ENCODE measurements at places on chromosomes 12 and 14.

- DNase-seq, result no peak
These were observed 19.6 kb downstream of the NINJ2 start for GRCh38 chr12:643475-644302.

DNA sequence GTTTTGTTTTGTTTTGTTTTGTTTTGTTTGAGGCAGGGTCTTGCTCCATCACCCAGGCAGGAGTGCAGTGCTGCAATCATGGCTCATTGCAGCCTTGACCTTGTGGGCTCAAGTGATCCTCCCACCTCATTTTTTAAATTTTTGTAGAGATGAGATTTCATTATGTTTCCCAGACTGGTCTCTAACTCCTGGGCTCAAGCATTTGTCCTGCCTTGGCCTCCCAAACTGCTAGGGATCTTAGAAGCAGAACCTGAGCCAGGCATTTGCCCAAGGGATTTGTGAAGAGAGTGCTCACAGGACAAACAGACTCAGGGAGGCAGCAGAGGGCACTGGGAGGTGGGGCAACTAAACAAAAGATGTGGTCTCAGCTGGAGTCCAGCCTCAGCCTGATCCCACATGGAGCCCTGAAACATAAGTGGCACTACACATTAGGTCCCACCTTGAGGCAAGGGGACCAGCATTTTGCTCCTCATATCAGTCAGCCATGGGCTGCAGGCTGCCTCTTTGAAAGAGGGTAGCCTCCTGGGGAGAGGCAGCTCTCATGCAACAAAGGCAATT, 86.2 kb upstream of the CMKLR1 start:
- DNase-seq, result no peak

GRCh38 chr12:86376052-86376451, 119.9 kb upstream of the MGAT4C start:
- DNase-seq, result no peak

- DNase-seq, result peak; percentile 45
These were observed 12.3 kb upstream of the PARP11 start for GRCh38 chr12:3885277-3886094.

DNA sequence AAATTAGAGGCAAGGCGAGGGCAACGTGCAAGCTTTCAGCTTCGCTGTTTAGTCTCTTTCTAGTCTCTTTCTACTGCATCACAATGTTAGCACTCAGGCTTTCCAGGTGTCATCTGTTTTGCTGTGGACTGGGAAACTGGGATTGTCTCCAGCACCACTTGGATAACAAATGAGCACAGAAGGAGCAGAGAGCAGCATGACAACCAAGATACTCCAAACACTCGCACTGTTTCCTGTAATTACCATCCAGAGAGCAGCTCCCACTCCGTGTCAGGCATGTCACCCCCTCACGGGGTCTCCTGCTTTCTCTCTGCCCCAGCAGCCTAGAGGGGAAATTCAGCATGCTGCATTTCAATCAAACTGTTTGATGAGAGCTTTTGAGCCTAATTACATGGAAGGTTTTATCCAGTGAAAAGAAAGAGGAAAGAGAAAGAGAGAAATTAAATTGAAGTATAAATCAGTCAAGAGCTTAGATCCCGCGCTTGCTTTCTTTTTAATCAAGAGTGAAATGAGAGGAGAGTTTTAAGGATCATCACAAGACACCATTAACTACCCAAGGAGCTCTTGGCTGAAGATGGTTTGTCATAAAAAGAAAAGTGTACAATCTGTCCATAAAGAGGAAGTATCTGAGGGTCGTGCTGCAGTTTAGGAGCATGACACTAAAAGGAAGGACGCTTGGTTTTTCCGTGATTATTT, 917.7 kb downstream of the DIO2 start:
- no peak for DNase-seq

GRCh38 chr12:55068416-55069010, 48.7 kb downstream of the NEUROD4 start:
- peak; percentile 82 for DNase-seq

DNA sequence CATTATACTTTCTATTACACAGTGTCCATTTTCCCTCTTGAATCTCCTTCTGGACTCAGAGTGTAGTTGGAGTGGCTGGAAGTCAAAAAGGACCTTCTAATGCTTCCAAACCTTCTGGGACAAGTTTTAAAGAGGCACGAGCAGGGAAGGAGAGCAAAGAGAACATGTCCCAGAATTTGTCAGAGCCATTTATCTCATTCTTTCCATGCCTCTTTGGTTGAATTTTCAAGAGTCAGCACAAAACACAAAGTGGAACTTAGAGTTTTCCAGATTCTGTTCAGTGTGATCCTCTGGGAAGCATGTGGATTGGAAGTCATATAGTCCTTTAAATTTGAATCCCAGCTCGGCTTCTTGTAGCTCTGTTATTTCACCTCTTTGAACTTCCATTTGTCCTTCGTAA, 138.2 kb upstream of the PWP1 start:
- no peak for DNase-seq

- DNase-seq, result no peak
These were observed 141.5 kb downstream of the KIF21A start for GRCh38 chr12:39301422-39301821.

GRCh38 chr12:8692573-8692972, 5.2 kb upstream of the RIMKLB start:
- DNase-seq, result peak; percentile 37

GRCh38 chr12:124814741-124815613, 48.7 kb downstream of the SCARB1 start:
- no peak for DNase-seq

DNA sequence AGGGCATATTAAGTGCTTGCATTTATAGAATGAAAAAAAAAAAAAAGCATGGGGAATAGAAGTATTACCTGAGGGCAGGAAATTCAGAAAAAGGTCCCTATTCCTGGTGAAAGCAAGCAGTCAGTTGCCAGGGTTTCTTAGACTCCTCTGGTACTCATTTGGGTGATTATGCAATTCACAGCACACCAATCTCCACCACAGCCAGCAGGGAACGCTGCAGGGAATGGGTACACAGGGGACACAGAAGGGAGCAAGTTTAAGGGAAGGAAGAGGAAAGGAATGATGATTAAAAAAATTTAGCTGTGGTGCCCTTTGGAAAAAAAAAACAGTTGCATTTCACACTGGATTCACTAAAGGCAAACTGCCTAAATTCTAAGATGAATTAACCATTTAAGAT, 14.2 kb downstream of the BLTP3B start:
- peak; percentile 52 for DNase-seq

DNA sequence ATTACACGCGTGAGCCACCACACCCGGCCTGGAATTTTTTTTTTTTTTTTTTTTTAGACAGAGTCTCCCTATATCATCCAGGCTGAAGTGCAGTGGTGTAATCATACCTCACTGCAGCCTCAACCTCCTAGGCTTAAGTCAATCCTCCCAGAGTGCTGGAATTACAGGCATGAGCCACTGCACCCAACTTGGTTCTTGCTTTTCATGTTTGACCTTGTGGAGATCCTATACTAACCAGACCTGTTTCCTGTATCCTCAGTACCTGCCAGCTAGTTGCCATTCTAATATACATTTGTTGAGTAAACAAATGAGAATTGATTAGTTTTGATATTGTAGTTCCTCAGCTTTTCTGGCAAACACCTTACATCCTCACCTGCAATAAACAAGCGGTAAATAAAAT, 3.2 kb upstream of the VSIG10 start:
- no peak for DNase-seq

GRCh38 chr12:27186022-27186839, 57.9 kb upstream of the STK38L start:
- DNase-seq, result peak; percentile 36

- DNase-seq, result no peak
These were observed 148.6 kb upstream of the CPSF6 start for GRCh38 chr12:69090722-69091121.

- peak; percentile 22 for DNase-seq
These were observed 224.5 kb upstream of the PELI2 start for GRCh38 chr14:55893705-55894104.

DNA sequence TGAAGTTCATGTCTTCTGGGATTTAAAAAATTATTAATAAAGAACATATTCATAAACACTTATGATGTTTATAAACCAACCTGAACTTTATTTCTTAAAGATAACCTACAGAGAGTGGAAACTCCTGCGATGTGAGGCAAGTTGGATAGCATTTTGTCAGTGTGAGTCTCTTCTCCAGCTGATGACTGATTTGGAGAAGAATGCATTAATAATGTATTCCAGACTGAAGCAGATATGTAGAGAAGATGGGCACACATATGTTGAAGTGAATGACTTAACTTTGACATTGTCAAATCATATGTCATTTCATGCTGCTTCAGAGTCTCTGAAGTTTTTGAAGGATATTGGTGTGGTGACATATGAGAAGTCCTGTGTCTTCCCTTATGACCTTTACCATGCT, 7.3 kb downstream of the HELB start:
- DNase-seq, result no peak

DNA sequence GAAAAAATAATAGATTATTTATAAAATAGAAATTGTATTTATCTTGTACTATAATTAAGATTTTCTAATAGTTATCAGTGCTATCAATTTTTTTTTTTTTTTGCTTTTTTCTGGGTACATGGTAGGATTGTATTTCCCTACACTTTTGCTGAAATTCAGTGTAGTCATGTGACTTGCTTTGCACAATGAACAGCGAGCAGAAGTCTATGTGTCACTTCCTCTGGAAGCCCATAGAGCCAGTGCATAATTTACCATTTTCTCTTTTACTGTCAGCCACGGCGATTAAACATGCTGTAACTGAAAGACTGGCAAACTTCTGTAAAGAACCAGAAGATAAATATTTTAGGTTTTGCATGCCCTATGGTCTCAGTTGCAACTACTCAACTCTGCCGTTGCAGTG, 80.8 kb upstream of the PPP1R12A start:
- no peak for DNase-seq

DNA sequence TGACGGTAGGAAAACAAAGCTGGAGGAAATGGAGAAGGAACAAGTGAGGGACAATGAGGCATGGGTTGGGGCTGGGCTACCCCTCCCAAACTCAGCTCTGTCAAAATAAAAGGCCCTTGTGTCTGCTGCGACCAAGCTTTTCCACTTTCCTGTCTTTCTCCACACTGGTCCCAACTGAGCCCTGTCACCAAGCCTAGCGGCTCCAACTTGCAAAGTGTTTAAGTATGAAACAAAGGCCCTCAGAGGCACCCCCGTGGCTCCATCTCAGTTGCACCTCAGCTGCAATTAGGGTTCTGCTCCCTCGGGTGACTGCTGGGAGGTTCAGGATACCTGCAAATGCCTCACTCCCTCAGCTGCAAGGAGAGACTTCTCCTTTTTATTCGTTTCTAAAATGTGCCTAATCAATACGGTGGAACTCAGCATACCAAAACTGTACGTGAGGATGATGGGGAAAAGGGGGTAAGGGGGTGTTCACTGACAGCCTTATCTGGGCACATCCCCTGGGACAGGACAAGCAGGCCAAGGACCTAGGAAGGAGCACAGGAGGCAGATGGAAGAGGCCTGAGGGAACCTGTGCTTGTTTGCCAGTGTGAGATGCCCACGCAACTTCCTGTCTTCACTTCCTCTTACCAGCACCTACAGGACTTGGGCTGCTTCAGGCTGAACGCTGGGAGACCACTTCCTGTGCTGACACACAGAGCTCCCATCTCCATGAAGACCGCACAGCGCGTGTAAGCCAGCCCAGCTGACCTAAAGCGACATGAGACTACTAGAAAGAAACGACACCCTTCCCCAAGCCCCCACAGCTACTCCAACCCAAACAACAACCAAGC, 8.9 kb downstream of the VAMP1 start:
- DNase-seq, result no peak

DNA sequence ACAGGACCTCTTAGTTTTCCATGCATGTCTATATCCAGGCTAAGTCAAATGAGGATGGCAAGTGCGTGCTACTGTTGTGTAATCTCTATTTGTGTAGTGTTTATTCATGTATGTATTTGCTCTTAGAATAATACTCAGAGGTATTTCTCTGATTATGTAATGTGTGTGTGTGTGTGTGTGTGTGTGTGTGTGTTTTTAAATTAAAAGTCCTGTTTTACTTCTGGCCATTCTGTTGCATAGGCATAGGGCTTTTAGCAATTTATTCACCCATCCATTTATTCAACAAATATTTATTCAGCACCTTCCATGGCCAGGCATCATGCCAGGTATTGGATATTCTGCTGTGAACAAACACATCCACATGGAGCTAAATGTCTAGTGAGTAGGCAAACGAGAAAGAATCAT, 63.5 kb downstream of the PELI2 start:
- DNase-seq, result no peak

- DNase-seq, result no peak
These were observed 103.3 kb upstream of the BBS10 start for GRCh38 chr12:76451528-76451927.

GRCh38 chr12:76634133-76634532, 74.6 kb upstream of the OSBPL8 start:
- no peak for DNase-seq

GRCh38 chr12:41743835-41744234, 400.8 kb downstream of the GXYLT1 start:
- no peak for DNase-seq

GRCh38 chr12:120126635-120127005, 10.1 kb upstream of the RAB35 start:
- DNase-seq, result peak; percentile 50

DNA sequence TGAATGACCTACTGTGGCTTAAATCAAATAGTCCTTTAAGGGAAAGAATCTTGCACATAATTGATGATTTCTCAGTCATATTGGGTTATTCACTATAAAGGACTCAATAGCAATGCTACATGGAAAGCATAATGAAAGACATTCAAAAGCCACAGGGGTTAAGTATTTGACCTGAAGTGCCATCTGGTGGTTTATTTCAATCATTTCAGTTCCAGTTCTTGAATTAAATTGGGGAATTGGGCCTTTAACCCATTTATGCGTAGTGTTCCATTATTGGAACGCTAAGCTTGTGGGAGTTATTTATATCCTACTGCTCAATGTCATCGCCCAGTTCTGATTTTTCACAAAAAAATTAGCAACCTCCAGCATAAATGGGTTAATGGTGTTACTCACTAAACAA, 41.3 kb upstream of the C12orf71 start:
- no peak for DNase-seq

GRCh38 chr12:7189398-7190267, at the start of gene PEX5:
Gene PEX5 (plus strand): TSS chr12:7189686. CDS start chr12:7190378, 692 bp downstream.
- peak; percentile 97 for DNase-seq

- DNase-seq, result peak; percentile 78
These were observed 5.0 kb upstream of the SRSF9 start for GRCh38 chr12:120474616-120474960.

GRCh38 chr14:59394268-59394667, 70.9 kb downstream of the GPR135 start:
- DNase-seq, result no peak

GRCh38 chr12:124680863-124681778, 113.7 kb upstream of the NCOR2 start:
- DNase-seq, result peak; percentile 92

GRCh38 chr14:90204516-90204915, 51.8 kb upstream of the PSMC1 start:
- DNase-seq, result no peak

DNA sequence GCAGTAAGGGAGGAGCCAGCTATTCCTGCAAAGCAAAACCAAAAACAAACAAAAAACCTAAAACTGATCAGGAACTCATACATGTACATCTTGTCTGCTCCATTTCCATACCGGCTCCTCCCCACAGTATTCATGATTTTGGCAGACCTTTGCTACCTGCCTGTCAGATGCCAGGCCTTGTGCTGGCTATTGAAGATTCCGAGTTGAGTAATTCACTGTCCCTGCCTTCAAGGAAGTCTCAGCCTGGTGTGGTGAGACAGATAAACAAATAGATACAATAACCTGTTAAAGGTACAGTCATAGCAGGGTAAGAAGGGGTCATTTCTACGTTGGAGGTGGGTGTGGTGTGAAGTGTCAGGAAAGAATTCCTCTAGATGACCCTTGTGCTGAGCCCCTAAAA, 42.7 kb downstream of the SUSD6 start:
- no peak for DNase-seq
